ENCODE measurements at places on chromosomes 3 and 15.

- peak; percentile 50 for DNase-seq
Observed at GRCh38 chr3:42652611-42653302, 740 bp upstream of the ZBTB47 start.

GRCh38 chr3:3984053-3984452, 184.8 kb downstream of the LRRN1 start:
- DNase-seq = no peak

DNA sequence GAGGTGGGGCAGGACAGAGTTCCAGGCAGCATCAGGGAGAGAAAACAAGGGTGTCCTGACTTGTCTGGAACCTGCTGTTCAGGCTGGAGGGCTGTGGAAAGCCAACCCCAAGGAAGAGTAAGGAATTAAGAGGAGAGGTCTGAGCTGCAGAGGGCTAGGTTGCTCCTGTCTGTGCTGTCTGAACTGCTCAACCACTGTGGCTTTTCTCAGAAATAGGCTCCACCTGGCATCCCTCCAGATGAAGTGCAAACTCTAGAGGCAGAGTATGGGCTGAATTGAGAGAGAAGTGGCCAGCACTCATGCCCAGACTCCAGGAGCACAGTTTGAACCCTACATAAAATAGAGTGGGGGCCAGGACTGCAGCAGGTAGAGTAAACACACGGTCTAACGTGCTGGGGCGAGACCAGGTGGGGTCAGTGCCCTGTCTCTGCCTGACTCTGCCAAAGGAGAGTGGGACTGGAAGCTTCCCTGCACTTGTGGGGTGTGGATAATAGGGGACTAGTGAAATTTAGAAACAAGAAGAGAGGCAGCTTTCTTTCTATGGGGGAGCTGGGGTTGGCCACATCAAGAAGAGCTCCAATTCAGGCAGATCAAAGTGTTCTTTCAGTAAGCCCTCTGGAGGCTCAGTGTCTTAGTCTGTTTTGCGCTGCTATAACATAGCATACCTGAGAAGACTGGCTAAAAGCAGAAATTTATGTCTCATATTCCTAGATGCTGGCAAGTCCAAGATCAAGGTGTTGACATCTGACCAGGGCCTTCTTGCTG, 28.0 kb upstream of the MNS1 start:
- no peak for DNase-seq

- DNase-seq = peak; percentile 87
Observed at GRCh38 chr3:11556851-11557644, 86.7 kb downstream of the VGLL4 start.

GRCh38 chr3:159632128-159632527, 356.5 kb upstream of the IL12A start:
- DNase-seq = no peak

DNA sequence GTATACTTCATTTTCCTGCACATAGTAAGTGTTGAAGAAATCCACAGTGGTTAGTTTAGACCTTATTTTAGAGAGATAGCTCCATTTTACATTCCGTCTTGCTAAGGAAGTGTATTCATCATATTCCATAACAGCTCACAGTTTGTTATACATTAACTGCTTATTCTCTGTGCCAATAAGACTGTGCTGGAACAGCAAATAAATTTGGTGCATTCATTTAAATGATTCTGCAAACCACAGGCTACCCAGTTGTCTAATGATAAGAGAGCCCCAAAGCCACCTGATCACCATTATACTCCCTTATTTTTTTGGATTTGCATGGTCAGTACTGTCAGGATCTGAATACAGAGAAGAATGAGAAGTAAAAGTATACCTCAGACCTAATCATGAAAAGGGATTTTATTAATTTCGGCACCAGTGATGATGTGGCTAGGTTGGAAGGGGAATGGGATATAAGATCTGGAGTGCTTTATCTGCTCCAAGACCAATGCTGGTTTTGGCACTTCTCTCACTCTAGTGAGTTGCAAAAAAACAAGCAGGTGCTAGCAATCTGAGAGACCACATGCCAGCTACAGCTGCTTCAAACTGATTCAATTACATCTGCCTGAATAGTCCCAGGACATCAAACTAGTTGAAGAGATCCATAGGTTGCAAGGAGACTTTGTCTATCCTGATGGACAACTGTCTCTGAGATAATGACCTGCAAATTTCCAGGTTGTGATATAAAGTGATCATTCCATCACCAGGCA, 254.8 kb downstream of the ZBTB20 start:
- peak; percentile 23 for DNase-seq

DNA sequence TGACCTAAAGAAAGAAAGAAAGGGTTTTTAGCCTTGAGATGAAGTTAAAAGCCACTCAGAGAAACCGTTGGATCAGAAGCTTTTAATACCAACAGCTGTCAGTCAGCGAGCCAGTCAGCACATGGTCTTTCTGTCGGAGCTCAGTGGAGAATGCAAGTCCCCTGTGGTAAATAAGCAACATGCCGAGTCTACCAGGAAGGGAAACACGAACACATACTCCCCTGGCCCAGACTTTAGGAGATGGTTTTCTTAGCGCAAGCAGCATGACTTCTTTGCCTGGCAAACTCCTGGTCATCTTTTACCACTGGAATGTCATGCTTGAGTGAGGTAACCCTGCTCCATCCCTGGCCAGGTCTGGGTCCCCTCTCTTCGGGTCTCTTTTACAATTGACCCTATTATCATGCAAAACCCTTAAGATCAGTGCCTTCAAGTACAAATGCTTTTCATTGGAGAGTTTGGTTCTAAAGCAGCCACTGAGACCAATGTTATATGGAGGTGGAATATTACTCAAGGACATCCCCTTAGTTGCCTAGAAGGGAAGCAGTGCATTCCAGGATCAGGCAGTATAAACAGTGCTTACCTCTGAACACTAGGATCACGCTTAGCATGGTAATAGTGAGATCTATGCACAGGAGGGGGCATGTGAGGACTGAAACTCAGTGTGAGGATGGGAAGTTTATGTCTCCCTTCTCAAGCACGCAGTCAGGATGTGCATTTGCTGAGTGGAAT, 28.2 kb downstream of the SLCO3A1 start:
- no peak for DNase-seq

DNA sequence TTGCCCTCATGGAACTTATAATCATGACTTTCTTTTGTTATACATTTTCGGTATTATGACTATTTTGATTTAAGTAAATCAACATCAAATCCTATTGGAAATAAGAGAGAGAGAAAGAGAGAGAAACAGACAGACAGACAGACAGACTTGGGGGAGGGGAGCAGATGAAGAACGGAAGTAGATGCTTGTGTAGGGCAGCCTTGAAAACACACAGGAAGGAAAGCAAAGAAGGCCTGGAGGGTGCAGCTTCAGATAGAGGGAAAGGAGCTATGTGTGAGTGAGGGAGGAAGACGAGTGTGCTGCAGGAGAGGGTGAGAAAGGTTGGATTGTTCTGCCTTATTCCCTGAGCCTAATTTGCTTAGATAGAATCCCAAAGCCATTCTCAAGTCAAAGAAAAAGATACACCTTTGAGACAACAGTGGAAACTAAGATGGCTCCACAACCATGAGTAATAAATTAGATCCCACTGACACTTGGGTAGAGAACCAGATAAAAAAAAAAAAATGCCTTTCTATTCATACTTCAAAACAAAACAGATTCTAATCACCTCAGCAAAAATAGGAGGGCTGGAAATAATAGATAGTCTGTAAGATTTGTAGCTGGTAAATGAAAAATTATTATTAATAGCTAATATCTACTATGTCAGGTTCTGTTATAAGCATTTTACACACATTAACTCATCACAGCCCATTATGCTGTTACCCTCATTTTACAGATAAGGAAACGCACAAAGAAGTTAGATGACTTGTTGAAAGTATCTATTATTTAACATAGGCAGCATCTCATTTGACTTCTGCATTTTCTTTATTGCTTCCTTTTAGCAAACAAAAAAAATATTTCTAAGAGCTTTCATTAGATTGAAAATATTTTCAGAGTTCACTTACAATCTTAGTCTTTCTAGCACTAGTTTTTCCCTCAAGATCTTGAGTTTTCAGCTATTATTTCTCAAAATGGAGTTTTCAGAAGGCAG, 214.1 kb downstream of the TNIK start:
- no peak for DNase-seq

GRCh38 chr3:7630925-7631324, 770.0 kb downstream of the GRM7 start:
- DNase-seq = peak; percentile 39

- no peak for DNase-seq
Observed at GRCh38 chr3:115788921-115789470, 165.7 kb downstream of the GAP43 start.

DNA sequence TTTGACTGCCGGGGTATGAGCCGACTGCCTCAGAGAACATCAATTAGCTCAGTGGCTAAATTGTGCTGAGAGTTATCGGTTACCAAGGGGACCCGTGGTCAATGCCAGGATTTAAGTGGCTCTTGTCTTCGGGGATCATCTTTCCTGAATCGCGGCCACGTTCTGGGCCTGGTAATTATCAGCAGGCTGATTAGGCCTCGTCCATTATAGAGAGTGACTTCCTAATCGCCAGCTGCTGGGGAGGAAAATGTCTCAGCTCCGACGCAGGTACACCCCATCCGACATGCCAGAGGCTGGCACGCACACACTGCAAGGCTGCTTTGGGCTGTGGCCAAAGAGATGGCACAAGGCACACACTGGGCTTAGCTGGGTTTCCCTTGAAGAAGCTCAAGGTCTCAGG, 10.6 kb downstream of the TRH start:
- no peak for DNase-seq

GRCh38 chr3:141710888-141711616, 27.0 kb upstream of the RNF7 start:
- no peak for DNase-seq

DNA sequence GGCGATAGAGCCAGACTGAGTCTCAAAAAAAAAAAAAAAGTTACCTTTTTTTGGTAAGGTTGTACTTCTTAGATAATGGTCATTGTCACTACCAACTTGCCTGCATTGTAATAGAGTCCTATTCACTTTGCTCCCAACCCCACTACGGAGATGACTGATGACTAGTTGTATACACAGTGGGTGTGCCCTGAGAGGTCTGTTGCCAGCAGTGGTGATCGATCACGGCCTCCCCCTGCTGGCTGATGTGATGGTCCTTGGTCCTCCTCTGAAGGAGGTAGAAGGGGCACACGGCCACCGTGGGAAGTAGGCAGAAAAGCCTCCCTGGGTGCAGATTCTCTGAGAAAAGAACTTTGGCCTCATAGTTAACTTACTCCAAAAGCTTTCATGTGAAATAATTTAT, 10.7 kb downstream of the GCNT3 start:
- DNase-seq = no peak

- no peak for DNase-seq
Observed at GRCh38 chr3:196419386-196419785, 12.8 kb downstream of the UBXN7 start.

DNA sequence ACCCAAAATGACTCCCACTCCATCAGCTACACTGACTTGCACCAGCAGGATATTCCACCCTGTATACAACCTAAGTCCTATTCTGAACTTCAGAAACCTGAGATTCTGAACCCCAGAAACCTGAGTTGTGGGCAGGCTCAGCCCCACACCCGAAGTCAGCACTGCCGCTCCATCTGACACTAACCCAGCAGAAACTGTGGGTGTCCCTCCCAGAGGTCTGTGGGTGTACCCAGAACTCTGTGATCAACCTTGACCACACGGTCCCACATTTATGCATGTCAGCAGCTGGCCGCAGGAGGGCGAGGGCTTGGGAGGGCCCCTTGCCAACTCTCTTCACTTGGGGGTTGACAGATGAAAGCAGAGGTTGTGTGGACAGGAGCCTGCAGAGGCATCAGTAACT, 9.3 kb downstream of the OXTR start:
- DNase-seq = no peak

GRCh38 chr15:40306908-40307307, 827 bp downstream of the PLCB2 start:
- DNase-seq = no peak

- no peak for DNase-seq
Observed at GRCh38 chr15:40829115-40829514, 607 bp upstream of the PPP1R14D start.

GRCh38 chr15:89490081-89490813, 6.1 kb downstream of the RHCG start:
- DNase-seq = no peak

DNA sequence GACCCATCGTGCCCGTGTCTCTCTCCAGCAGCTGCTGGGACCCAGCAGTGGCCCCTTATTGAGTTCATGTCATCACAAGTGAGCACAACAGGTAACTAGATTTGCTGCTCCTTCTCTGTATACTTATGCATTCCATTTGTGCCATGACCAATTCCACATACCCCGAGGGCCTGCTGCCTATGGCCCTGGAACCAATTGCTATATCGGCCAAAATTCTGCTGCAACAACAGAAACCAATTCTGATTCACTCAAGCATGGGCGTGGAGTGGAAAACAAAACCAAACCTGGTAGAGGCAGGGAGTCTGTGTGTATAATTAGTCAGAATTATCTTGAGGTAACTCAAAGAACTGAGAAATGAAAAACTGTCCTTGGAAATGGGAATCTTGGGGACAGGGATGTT, 516.6 kb downstream of the EPHB1 start:
- DNase-seq = no peak

- no peak for DNase-seq
Observed at GRCh38 chr3:63951492-63952247, 39.5 kb upstream of the SCAANT1 start.

DNA sequence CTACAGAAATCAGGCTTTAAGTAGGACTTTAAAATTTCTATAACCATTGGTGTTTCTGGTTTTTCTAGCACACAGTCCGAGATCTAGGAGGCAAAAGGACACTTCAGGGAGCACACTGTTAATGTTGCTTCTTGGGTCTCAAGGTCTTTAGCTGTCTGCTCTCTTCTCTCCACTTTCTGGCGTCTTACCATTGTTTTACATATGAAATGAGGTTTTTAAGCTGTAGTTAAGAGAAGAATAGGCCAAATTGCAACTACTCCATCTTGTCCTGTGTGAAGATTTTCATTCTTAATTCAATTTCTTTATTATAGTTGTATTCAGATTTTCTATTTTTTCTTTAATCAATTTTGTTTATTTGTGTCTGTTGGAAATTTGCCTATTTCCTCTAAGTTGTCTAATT, 151.4 kb downstream of the WNT7A start:
- no peak for DNase-seq

- DNase-seq = no peak
Observed at GRCh38 chr3:42172047-42172654, 81.0 kb downstream of the TRAK1 start.

- DNase-seq = no peak
Observed at GRCh38 chr3:171126478-171127209, 100.1 kb upstream of the SLC2A2 start.

DNA sequence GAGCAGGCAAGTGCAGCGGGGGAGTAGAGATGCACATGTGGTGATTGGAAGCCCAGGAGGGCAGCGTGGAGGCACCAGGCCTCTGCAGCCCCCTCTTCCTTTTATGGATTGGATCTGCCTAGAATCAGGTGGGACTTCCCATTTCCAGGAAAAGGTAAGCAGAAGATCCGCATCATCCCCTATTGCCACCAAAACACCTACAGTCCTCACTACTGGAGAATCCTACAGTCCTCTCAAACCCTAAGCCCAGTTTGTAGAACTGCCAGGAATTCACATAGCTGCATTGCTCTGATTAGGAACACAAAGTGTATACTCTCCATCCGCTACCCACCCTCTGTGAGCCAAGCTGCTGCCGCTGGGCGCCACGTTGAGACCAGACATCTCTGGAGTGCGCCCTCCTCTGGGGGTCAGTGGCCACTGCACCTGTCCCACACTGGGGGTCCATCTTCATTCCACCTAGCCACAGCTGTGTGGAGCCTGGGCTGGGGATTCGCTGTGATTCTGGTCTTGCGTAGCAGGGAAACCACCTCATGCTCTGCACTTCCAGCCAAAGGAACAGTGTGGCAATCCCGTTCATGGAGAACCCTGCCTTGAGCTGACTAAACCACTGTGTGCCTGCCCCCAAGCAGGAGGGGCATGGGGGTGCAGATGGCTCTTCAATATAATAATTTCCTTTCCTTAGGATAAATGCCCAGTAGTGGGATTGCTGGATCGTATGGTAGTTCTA, 88.9 kb upstream of the PTX3 start:
- DNase-seq = no peak

Measured in right hindlimb (tissue), 1 donor.